Progenitor cell of endocrine pancreas (in vitro differentiated cells): ENCODE measurements at places on chromosomes 1 and 21. TPM values are rescaled to one million over a fixed set of nuclear protein-coding genes. Genes with fewer than 3 reads are reported as not detected.

GRCh38 chr1:150610576-150610975, 18.8 kb downstream of the ENSA start:
- no peak for DNase-seq

DNA sequence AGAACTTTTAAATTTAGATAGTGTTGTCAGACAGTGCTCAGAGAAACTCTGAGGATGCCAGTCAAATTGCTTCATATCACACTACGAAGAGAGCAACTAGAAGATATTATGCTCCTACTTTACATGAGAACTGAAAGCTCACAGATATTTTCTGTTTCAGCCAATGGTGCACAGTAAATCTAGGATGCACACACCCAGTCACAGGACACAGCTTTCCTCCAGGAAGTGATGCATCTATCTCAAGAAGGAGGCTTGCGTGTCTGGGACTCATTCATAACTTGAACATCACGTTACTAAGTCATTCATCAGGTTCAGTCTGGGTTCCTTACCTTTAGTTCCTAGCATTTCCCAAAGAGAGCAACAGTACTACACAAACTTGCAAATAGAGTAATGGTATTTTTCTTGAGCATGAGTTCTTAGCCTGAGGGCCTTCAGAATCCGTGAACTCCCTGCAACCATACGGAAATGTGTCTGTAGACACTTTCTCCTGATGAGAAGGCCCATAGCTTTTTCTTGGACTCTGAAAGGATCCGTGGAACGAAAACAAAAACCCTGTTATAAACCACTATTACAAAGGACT, 12.2 kb downstream of the ZNF697 start:
- DNase-seq, result no peak

DNA sequence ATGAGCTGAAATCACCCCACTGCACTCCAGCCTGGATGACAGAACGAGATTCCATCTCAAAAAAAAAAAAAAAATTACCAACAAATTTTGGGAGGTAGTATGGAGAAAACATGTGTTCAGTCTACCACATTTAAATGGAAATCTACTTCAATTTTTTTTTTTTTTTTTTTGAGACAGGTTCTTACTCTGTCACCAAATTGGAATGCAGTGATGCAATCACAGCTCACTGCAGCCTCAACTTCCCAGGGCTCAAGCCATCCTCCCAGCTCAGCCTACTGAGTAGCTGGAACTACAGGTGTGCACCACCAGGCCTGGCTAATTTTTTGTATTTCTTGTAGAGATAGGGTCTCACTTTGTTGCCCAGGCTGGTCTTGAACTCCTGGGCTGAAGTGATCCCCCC, 82.1 kb downstream of the GFI1 start:
- DNase-seq, result no peak

DNA sequence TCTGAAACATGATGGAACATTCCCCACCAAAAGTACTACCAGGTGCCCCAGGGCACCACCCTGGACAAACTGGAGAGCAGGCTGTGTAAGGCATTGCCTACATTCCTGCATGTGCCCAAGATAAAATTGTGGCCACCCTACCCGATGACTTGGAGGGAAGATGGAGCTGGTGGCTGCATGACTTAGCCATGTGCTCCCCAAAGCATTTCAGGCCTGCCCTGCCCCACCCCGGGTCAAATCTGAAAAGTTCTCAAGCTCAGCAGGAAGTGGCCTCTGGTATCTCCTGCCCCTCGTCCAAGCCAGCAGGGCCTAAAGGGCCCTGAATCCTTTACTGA, 8.5 kb downstream of the CD2 start:
- DNase-seq, result no peak

DNA sequence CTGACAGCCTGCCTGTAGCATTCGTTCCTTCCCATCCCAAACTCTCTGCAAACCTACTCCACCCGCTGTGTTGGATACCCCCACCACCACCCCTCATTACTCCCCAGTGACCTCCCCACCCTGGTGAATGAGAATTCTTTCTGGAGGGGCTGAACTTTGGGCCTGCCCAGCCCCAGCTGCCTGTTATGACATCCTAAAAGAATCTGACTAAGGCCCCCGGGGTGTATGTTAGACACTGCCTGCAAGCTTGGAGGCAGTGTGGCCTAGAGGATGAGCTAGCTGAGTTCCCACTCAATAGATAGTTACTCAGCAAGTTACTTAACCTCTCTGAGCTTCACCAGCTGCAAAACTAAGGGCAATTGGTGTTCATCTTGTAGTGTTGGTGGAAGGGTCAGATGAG, 110.2 kb upstream of the FGGY start:
- DNase-seq, result no peak

- no peak for DNase-seq
These were observed 4.2 kb upstream of the MAN1C1 start for GRCh38 chr1:25612421-25612820.

DNA sequence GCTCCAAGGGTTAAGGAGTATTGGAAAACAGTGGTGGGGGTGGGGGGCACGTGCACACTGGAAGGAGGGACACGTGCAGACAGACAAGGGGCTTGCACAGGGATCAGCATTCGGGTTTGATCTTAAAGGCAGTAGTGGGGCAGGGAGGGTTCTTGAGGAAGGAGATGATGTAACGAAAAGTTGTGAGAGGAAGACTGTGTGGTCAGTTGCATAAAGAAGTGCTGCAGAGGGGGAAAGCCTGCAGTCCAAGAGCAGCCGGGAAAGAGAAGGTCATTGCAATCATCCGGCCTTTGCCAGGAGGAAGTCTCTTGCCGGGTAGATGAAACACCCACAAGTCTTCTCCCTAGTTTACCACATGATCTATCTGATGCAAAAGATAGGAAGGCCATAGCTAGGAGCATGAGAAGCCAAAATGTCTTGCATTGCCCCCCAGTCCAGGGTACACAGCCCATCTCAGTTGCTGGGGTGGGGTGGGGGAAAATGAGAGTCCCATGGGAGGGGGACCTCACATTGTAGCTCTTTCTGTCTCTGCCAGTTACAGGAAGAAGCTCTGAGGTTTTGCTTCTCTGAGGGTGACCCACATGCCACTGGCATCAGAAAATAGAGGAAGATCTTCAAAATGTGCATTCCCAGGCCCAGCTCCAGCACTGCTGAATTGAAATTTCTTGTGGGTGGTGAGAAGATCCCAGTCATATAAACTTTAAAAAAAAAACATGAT, 202.5 kb upstream of the RAB4A start:
- no peak for DNase-seq

DNA sequence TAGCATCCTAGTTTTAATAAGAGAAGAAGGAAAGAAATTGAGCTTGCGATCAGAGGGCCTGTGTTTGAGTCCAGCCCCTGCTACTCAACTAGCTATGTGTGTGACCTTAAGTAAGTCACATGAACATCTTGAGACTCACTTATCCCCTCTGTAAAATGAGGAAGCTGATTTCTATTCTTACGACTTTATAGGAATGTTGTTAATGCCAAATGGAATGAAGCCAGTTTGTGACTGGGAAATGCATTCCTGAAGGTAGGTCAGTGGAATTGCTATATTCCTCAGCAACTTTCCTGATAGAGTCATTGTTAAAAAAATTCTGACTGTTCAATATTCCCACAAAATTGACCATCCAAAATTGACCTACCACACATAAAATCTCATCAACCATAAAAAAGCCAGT, 14.9 kb downstream of the FASLG start:
- no peak for DNase-seq

GRCh38 chr1:5492846-5493245, 499.4 kb downstream of the NPHP4 start:
- no peak for DNase-seq

DNA sequence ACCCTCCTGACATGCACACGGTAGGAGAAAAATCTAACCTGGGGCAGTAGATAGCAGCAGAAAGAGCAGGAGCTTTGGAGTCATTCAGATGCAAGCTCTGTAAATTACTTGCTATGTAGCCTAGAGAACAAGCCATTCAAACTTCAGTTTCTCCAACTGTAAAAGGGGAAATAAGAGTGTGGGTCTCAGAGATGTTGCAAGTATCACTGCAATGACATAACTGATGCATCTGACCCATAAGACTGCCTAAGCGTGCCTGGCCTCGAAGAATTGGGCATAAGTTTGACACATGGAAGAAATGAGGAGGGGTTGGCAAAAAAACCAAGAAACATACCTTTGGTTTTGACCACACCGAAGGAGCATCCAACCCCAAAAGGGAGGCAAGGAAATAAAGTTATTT, 5.2 kb downstream of the AK2 start:
- DNase-seq, result no peak

GRCh38 chr1:221701570-221702186, 40.2 kb downstream of the DUSP10 start:
- DNase-seq, result no peak

GRCh38 chr1:77532641-77533040, 149.8 kb downstream of the ZZZ3 start:
- DNase-seq, result no peak

DNA sequence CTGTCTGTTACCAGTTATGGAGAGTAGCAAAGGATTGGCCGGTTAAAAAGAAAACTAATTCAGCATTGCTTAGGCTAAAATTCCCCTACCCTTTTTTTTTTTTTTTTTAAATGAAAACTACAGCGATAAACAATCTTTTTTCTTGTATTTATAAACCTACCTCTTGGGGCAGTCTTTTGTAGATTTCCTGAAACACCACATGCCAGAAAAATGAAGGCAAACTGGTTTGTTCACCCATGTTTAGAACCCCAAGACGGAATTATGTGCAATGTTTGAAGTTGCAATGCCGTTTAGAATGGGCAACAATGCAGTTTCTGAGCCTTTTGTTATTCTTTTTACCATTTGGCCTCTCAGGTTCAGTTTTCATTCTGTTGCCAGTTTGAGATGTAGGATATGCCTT, 59.1 kb downstream of the PRDM2 start:
- DNase-seq, result no peak

DNA sequence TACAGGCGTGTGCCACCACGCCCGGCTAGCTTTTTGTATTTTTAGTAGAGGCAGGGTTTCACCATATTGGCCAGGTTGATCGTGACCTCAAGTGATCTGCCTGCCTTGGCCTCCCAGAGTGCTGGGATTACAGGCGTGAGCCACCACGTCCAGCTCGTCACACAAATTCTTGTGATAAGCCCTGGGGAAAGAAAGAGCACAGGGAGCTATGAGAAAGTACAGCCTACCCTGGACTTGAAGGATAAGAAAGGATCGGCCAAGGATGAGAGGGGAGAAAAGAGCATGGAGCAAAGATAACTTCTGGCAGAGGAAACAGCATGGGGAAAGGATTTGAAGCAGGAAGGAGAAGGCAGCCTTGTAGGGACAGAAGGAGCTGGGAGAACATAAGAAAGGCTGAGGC, 29.2 kb downstream of the SESN2 start:
- no peak for DNase-seq

GRCh38 chr21:17813353-17813752, 5.8 kb downstream of the C21orf91 start:
- no peak for DNase-seq

- DNase-seq, result no peak
These were observed 352.3 kb upstream of the B3GALT2 start for GRCh38 chr1:193538680-193539079.

GRCh38 chr1:9784508-9785133, 39.1 kb downstream of the CLSTN1 start:
- peak; percentile 18 for DNase-seq

DNA sequence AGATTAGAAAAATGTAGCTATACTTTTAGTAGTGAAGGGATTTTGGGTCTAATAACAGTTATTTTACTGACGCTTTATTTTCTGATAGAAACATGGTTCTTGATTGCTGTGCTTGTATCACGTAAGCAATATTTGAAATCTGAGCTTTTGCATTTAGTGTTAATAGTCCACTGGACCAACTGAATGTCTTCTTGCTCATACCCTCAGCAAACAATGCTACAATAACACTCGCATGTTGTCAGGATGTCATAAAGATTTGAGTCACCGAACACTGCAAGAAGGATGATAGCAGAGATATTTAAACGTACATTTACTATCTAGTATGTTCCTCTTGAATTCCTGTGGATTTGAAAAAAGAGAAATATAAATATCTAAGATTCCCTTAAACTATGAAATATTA, 7.5 kb downstream of the DYRK1A start:
- DNase-seq, result no peak

GPR161 gene
- total RNA-seq, result 57.7 and 58.5 TPM in 2 replicates

C1orf87 gene
- total RNA-seq, result not detected in 2 replicates

RASSF5 gene
- 7.0 and 7.9 TPM in 2 replicates for total RNA-seq

LCE1B gene
- total RNA-seq, result not detected in 2 replicates

ST6GALNAC3 gene
- total RNA-seq, result 11.0 and 17.5 TPM in 2 replicates

LRRC71 gene
- total RNA-seq, result not detected in 2 replicates

DTL gene
- 22.8 and 23.9 TPM in 2 replicates for total RNA-seq

FMN2 gene
- total RNA-seq, result 2.3 and 3.2 TPM in 2 replicates

GPR61 gene
- 0.53 TPM in 1 of 2 replicates, not detected in the other for total RNA-seq

EYA3 gene
- 41.3 and 42.5 TPM in 2 replicates for total RNA-seq

PDPN gene
- 9.5 and 13.9 TPM in 2 replicates for total RNA-seq

UFC1 gene
- 139 and 150 TPM in 2 replicates for total RNA-seq

NR1I3 gene
- not detected in 2 replicates for total RNA-seq

DIO1 gene
- 1.1 and 1.3 TPM in 2 replicates for total RNA-seq
